Lung (tissue), 17 donors: ENCODE measurements at places on chromosomes 11 and 22. TPM values are rescaled to one million over a fixed set of nuclear protein-coding genes. Genes with fewer than 3 reads are reported as not detected.
A peak's percentile ranks its signal among the peaks of the same experiment; 100 is the strongest.

The VWA5A gene
- total RNA-seq, result 35.8 TPM

The MMP8 gene
- total RNA-seq, result 1.7 TPM

The GGTLC2 gene
- 0.80 TPM for total RNA-seq

GRCh38 chr22:43689356-43689755, 122.7 kb downstream of the EFCAB6 start:
- no peak for DNase-seq

- DNase-seq, result peak; percentile 89
Measured at GRCh38 chr22:19730655-19731360, 7.5 kb downstream of the GP1BB start.

The SORL1 gene
- total RNA-seq, result 67.0 TPM

DNA sequence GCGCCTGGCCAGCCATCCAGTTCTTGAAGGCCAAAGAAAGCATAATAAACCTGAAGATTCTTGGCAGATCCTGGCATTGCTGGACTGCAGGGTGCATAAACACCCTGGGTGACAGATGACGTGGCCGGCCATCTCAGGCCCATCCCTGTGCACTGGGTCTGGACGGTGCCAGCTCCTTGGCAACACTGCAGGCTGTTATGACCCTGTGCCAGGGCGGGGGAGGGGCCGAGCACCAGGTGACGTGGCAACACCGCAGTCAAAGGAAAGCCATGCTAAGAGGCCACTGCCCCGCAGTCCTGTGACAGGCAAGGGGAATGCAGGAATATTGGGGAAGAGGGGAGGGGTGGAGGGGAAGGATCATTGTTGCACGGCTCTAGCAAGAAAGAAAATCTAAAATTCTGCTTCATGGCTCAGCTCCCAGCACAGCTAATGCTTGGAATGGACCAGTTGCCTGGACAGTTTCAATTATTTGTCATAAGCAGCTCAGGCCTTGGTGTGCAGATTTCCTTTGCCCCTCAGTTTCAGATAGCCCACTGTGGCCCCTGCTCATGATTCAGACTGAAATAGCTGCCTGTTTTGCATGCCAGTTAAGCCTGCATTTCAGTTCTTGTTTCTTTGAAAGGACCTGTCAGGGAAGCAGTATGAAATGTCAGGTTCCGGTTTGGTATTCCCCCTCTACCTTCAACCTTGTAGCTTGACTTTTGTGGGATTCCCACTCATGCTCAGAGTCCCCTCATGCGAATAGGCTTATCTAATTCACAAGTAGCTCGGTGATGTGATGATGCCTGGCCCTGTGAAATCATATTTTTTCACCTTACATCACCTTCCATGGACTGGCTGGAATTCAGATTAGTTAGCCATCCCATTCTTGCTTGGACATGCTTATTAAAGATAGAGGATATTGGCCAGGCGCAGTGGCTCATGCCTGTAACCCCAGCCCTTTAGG, 29.7 kb upstream of the DDX6 start:
- peak; percentile 13 for DNase-seq

The GVQW3 gene
- total RNA-seq, result 7.0 TPM

DNA sequence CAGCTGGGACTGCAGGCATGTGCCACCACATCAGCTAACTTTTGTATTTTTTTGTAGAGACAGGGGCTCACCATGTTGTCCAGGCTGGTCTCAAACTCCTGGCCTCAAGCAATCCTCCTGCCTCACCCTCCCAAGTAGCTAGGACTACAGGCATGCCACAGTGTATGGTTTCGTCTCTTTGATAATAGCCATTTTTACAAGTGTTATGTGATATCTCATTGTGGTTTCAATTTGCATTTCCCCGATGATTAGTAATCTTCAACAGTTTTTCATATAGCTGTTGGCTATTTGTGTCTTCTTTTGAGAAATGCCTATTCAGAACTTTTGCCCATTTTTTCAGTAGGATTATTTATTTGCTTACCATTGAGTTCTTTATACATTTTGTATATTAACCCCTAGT, 9.0 kb upstream of the MTMR3 start:
- DNase-seq, result no peak
